ENCODE measurements at places on chromosomes 5 and 9. TPM values are rescaled to one million over a fixed set of nuclear protein-coding genes. Genes with fewer than 3 reads are reported as not detected.

- no peaks in the 10 kb centered on the region for H3K27me3 ChIP-seq
- H3K4me3 ChIP-seq, result no peak overlapping the region
- no peak for DNase-seq
Observed at GRCh38 chr5:150329038-150329437, 26.3 kb upstream of the ARSI start.

CDX1 gene
- 0.47 TPM for total RNA-seq

- H3K4me1 ChIP-seq, result no peaks in the 10 kb centered on the region
- no peak overlapping the region for H3K27ac ChIP-seq
- H3K36me3 ChIP-seq, result no peaks in the 10 kb centered on the region
- H3K4me3 ChIP-seq, result no peak overlapping the region
- DNase-seq, result peak; percentile 34
Observed at GRCh38 chr9:88746743-88747398, 211.9 kb downstream of the NXNL2 start.

- no peaks in the 10 kb centered on the region for H3K4me1 ChIP-seq
- DNase-seq, result peak; percentile 92
- no peak overlapping the region for H3K27ac ChIP-seq
- H3K27me3 ChIP-seq, result no peaks in the 10 kb centered on the region
- H3K36me3 ChIP-seq, result no peaks in the 10 kb centered on the region
Observed at GRCh38 chr5:149381986-149382338, 2.9 kb upstream of the IL17B start.

DNA sequence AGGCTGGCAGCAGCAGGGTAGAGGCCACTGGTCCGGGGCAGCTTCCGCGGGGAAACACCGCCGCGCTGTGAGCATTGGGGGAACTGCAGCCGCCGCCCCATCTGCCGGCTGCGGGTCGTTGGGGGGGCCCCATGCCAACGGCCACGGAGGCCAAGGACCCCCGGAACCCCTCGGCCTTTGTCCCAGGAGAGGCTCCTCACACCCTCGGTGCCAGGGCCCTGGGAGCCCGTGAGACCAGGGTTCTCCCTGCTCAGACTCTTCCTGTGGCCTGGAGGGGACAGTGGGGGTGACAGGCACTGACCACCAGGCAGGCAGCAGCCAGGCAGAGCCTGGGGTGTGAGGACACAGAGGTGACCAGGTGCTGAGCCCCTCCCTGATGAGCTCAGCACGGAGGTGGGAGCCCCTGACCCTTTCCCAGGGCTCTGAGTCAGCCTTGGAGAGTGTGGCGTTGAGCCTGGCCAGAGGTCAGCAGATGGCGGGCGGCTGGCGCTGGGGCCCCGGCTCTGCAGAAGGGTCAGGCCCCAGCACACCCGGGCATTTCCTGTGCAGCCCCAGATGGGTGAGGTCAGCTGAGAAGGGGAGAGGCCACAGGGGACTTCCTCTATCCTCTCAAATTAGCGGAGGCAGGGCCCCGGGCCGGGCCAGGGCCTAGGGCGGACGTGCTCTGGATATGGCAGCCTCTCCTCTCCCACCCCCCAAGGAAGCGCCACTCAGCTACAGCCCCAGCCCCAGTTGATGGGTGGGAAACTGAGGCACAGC is 17.9 kb upstream of the EGFL7 start:
- H3K27ac ChIP-seq, result peak overlapping the region; percentile 76
- peaks cover 22% of the 10 kb centered on the region for H3K4me1 ChIP-seq
- H3K27me3 ChIP-seq, result peaks cover 21% of the 10 kb centered on the region
- peak; percentile 96 for DNase-seq
- no peak overlapping the region for H3K4me3 ChIP-seq
- no peaks in the 10 kb centered on the region for H3K36me3 ChIP-seq

DNA sequence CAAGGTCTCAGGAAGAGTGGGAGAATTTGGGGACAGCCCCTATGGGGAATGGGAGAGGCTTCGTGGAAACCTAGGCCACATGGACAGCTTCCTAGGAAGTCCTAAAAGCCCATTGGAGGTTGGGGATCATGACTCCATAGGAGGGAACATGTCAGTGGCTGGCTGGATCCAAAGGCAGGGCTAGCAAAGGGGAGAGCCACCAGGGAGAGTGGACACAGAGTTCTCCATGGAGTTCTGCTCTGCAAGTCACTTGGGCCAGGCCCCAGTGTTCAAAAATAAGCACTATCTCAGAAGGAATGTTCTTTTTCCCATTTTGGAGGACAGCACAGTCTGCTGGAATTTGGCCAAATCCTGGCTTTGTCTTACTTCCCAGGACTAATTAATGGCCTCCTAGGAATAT is 140.6 kb upstream of the RAD23B start:
- peaks cover 21% of the 10 kb centered on the region for H3K27me3 ChIP-seq
- DNase-seq, result no peak
- H3K36me3 ChIP-seq, result no peaks in the 10 kb centered on the region
- no peak overlapping the region for H3K4me3 ChIP-seq

GRCh38 chr5:40653221-40654022 is 26.3 kb upstream of the PTGER4 start:
- no peaks in the 10 kb centered on the region for H3K27me3 ChIP-seq
- no peak for DNase-seq
- no peaks in the 10 kb centered on the region for H3K4me1 ChIP-seq

- H3K36me3 ChIP-seq, result no peaks in the 10 kb centered on the region
- no peak for DNase-seq
- H3K27me3 ChIP-seq, result no peaks in the 10 kb centered on the region
- no peak overlapping the region for H3K27ac ChIP-seq
Observed at GRCh38 chr5:56306433-56307150, 73.5 kb upstream of the ANKRD55 start.

- H3K27me3 ChIP-seq, result no peaks in the 10 kb centered on the region
- no peaks in the 10 kb centered on the region for H3K36me3 ChIP-seq
- H3K4me3 ChIP-seq, result no peak overlapping the region
- H3K4me1 ChIP-seq, result no peaks in the 10 kb centered on the region
- DNase-seq, result no peak
Observed at GRCh38 chr9:13351778-13352386, 72.4 kb upstream of the MPDZ start.

LEAP2 gene
- total RNA-seq, result 5.0 TPM

DNA sequence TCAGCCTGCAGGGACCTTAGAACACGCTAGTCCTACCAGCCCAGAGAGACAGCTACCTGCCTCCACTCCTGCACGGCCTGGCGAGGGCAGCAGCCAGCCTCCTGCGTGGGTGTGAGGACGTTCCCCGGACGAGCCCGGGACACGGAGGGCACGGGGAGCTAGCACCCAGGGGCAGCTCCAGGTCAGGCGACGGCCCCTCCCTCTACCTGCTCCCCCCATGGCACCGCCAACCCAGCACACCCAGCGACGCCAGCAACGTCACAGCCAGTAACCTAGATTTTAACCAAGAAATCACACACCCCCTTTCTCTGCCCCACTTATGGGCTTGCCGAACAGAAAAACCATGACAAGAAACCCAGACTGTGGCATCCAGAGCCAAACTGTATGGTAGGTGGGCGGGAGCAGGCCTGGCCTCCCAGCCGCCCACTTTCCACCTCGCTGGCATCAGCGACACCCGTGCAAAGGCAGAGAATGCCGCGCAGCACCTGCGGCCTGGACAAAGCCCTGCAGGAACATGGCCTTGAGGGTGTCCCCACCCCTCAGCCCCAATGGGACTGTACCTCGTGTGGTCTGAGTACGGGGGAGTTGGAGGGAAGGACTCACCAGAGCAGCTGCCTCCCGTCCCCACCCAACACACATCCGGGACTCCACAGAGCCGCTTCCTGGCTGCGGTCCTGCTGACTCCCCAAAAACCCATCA is 47.9 kb downstream of the NACC2 start:
- DNase-seq, result no peak
- H3K27ac ChIP-seq, result peak overlapping the region; percentile 92
- H3K27me3 ChIP-seq, result peaks cover 18% of the 10 kb centered on the region
- H3K4me1 ChIP-seq, result peaks cover 6% of the 10 kb centered on the region
- peaks cover 40% of the 10 kb centered on the region for H3K36me3 ChIP-seq
- H3K4me3 ChIP-seq, result no peak overlapping the region

EIF4E1B gene
- total RNA-seq, result not detected

GRCh38 chr5:160271396-160271795 is 41.0 kb downstream of the CCNJL start:
- H3K4me1 ChIP-seq, result peaks cover 32% of the 10 kb centered on the region
- H3K27ac ChIP-seq, result peak overlapping the region; percentile 39
- peak; percentile 51 for DNase-seq
- H3K27me3 ChIP-seq, result no peaks in the 10 kb centered on the region
- H3K36me3 ChIP-seq, result no peaks in the 10 kb centered on the region

TERT gene
- 1.2 TPM for total RNA-seq

DNA sequence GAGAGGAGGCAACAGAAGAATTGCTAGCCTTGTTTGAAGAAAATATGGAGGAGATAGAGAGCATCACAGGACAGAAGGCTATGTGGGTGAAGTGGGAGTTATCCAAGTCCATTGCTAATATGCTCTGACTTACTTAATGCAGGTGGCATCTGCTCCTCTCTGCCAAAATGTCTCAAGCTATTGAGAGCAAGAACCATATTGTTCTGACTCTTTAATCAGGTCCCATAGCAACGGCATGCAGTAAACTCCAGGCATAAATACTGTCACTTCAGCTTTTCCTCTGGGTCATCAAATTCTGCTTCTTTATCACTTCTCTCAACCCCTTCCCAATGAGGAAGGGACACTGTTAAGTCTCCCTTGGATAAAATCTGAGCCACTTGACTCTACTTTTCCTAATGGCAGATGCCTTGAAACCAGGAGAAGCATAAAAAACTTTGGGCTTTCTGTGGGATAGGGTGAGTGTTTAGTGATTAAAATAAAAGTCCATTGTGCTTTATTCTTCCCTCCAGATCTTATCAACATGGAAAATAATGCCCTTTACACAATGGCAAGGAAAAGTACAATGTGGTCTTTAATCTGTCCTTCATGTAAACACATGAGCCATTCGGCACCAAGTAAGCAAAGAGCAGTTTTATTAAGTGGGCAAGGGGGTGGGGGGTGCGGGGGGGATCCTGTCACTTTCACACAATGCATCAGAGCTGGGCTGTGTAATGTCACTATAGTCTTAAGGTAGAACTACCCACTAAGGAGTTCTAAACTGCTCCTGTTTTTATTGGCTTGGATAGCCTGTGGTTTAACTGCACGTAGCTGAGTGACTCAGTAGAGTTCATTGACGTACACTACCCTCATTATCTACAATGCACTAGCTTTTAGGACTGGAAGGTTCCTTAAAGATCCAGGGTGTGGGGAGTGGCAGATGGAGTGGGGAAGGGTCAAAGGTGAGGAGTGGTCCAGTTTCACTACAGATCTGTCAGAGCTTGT is 71.0 kb upstream of the TARS1 start:
- H3K4me1 ChIP-seq, result no peaks in the 10 kb centered on the region
- H3K36me3 ChIP-seq, result no peaks in the 10 kb centered on the region
- no peak for DNase-seq
- no peak overlapping the region for H3K27ac ChIP-seq

GRCh38 chr9:12640866-12641636 is 52.1 kb upstream of the TYRP1 start:
- H3K36me3 ChIP-seq, result no peaks in the 10 kb centered on the region
- DNase-seq, result no peak
- H3K27ac ChIP-seq, result no peak overlapping the region
- H3K27me3 ChIP-seq, result no peaks in the 10 kb centered on the region
- H3K4me1 ChIP-seq, result no peaks in the 10 kb centered on the region

GRCh38 chr5:181098762-181099601 is 32.0 kb downstream of the OR2V1 start:
- no peak overlapping the region for H3K4me3 ChIP-seq
- H3K36me3 ChIP-seq, result no peaks in the 10 kb centered on the region
- H3K4me1 ChIP-seq, result peaks cover 3% of the 10 kb centered on the region
- H3K27ac ChIP-seq, result no peak overlapping the region
- H3K27me3 ChIP-seq, result peaks cover 14% of the 10 kb centered on the region

All from spleen (tissue), 13 donors.